ENCODE measurements at places on chromosomes 2 and 18.

GRCh38 chr2:48026865-48027264 is 120.6 kb upstream of the FBXO11 start:
- no peak for DNase-seq

DNA sequence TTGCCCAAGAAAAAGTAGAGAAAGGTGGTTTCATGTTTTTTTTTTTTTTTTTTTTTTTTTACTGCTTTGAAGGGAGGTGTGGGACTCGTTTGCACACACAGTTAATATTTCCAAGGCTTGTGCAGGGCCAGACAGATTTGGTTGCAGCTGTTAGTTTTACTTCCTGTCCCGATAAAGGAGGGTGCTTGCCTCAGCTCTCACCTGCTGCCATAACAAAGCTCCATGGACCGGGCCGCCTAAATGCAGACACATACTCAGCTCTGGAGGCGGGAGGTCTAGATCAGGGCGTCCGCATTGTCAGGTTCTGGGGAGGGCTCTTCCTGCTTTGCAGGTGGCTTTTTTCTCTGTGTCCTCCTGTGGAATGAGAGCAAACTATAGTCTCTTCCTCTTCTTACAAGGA is 69.9 kb downstream of the ODC1 start:
- peak; percentile 82 for DNase-seq

DNA sequence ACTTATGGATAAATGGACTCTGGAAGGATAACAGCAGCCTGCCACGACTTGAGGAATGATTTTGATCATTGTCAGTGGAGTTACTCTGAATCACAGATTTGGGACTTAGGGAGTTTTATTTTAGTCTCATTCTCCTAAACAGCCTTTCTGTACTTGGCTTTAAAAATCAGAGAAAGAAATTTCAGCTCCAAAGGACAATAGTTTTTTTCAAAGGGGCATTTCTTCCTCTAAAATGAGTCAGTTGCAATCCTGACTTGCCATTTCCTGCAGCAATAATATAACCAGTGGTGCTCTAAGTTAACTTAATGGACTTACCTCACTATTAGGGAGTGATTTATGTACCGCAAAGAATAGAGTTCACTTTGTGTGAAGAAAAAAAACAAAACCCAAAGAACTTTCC is 35.1 kb upstream of the MTX2 start:
- no peak for DNase-seq

- peak; percentile 29 for DNase-seq
These were observed 3.8 kb upstream of the FRZB start for GRCh38 chr2:182870227-182870626.

- DNase-seq = no peak
These were observed 4.3 kb upstream of the EFHD1 start for GRCh38 chr2:232629129-232629475.

- DNase-seq = peak; percentile 32
These were observed 58.1 kb downstream of the NCKAP1 start for GRCh38 chr2:182980115-182980514.

DNA sequence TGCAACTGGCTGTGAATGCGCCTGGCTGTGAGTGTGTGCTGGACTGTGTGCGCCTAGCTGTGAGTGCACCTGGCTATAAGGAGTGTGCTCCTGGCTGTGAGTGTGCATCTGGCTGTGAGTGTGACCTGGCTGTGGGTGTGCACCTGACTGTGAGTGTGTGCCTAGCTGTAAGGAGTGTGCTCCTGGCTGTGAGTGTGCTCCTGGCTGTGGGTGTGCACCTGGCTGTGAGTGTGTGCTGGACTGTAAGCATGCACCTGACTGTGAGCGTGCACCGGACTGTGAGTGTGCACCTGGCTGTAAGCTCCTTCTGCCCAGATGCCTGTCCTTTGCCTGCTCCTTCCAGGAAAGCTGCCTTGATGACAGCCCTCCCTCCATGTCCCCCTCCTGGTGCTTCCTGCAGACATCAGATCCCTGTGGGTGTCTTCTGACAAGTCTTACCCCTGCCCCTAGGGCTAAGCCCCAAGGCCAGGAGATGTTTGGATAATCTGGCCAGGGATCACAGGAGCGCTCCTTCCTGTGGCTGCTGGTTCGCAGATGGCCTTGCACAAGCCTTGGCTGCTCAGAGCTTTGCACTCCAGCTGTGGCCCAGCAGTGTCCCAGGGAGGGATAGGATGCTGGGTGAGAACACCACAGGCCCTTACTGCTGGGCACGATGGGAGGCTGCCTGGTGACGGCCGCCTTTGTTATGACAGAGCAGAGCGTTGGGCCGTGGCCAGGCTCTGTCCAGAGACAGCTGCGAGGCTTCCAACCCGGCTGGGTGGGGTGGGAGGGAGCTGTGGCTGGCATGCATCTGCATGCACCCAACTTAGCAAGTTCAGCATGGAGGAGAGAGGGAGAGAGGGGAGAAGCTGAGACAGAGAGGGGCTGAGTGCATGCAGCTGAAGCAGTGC is 89.9 kb downstream of the GLI2 start:
- DNase-seq = no peak

- DNase-seq = peak; percentile 42
These were observed 1.7 kb downstream of the EN1 start for GRCh38 chr2:118845522-118846441.

- DNase-seq = no peak
These were observed 279.9 kb downstream of the ALPK2 start for GRCh38 chr18:58348951-58349350.

DNA sequence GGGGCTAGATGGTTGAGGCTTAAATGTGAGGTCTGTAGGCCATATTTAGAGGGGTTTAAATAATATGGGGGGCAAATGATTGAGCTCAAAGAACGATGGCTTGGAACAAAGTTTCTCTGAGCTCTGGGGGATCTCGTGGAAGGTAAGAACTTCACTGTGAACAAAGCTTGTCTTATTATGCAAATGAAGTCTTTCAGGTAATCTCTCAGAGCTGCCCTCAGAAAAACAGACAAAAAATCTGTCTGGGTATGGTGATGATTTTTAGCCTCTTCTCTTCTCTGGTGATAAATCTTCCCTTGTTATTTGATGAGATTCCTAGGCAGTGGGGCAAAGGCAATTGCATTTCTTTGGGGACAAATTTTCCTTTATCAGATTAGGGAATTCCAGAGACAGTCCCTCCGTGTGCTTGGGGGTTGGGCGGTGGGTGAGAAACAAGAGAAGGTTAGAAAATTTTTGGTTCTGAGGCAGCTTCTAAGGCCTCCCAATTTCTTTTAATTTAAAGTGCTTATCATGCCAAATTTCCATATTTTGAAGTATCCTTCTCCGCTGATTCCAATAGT is 760.4 kb downstream of the TSN start:
- no peak for DNase-seq

DNA sequence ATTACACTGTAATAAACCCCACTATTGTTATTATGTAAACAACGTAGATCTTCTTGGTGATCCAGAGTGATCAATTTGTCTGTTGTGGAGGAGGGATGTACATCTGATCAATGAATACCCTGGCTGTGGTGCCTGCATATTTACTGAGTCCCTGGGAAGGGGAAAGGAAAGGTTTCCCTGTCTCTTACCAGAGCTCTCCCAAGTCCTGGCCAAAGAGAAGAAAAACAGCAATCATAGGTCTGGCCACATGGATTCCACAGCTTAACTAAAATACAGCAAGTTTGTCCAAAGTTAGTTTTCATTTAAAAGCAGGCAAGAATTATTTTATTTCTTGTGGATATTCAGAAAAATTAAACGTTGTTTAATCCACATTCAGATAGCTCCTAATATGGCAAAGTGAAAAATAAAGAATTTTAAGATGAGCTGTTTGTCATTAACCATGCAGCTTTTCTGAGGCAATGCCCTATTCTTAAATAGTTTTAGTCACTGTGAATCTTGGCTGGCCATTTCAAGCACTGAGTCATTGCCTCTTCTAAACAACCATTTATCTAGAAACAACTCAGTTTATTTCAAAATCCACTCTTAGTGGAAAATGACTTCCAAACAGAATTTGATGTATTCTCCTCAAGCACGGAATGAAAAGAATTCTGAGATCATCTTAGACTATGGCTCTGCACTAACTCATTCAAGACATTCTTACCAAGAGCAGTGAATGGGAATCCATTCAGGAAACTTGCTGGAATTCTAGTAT is 1004.4 kb upstream of the CDH2 start:
- DNase-seq = no peak

DNA sequence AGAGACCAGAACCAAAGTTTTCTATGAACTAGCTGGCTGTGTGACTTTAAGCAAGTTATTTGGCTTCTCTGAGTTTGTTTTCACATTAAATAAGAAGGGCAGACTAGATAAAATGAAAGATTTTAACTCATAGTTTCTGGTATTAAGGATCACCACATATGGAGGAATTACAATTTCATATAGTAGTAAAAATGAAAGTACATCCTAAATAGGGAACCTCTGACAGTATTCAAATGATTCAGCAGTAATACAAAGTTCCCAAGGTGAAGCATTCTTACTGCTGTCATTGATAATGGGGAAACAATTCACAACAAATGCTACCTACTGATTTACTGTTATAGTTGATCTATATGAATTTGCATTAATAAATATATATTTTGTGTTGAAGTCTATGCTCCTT is 170.3 kb upstream of the VRK2 start:
- no peak for DNase-seq

- DNase-seq = no peak
These were observed 61.7 kb downstream of the ASB1 start for GRCh38 chr2:238488347-238488826.

DNA sequence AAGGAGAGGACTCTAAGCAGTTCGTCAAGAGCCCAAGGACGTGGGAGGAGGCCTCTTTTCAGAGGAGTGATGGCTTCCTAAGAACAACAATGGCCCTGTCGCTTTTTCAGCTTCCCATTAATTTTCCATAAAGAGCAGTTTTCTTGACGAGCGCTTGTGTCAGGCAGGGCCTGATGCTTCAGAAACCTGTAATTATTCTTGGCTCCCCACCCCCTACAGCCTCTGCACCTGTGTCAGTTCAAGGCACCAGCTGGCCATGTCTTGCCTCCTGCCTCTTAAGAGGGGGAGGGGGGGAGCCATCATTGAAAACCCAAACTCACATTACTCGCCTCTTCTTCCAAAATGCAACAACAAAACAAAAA is 32.3 kb downstream of the KLF7 start:
- no peak for DNase-seq

DNA sequence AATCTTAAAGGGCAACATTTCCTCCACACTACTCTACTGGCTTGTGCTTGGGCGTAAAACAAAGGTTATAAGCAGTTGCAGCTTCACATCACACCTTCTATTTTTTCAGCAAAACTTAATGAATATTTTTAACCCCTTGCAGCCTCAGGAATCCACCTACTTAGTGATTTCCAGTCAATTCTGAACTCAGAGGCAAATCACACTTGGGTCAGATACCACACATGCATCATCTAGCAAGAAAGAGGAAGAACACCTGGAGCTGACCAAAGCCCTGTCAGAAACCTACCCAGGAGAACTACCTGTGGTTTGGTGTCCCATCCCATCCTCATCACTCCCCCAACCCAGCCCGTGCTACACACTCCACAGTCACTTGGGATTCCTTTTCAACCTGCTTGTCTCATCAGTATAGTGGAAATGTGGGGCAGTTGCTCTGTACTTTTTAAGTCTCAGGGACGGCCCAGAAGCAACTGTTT is 25.5 kb downstream of the PIAS2 start:
- DNase-seq = peak; percentile 63

DNA sequence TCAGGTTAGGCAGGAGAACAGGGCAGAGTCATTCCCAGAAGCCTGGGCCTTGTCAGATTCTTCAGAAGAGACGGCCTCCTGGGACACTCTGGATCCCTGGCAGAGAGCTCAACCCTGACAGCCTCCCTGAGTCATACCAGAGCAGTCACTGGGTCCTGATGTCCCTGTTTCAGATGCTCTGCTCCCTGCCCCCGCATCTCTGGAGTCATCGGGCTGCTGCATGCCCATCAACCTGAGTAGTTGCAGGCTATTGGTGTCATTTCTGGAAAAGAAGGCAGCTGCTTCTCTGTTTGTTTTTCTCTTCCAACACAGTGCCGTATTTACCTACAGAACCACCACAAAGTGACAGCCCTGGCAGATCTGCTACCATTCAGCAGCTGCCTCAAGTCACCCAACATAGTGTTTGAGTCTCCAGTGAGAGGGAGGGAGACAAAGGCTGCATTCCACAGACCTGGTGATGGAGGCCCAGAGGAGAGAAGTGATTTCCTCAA is 145.1 kb downstream of the B3GNT2 start:
- DNase-seq = no peak

- DNase-seq = no peak
These were observed 81.1 kb upstream of the ZNF397 start for GRCh38 chr18:35159782-35160181.

- peak; percentile 8 for DNase-seq
These were observed 254.4 kb downstream of the KCNE4 start for GRCh38 chr2:223306371-223306770.

GRCh38 chr2:218155953-218156479 is 10.7 kb downstream of the CXCR1 start:
- DNase-seq = no peak

GRCh38 chr18:8776013-8776943 is 70.9 kb downstream of the MTCL1 start:
- DNase-seq = no peak

DNA sequence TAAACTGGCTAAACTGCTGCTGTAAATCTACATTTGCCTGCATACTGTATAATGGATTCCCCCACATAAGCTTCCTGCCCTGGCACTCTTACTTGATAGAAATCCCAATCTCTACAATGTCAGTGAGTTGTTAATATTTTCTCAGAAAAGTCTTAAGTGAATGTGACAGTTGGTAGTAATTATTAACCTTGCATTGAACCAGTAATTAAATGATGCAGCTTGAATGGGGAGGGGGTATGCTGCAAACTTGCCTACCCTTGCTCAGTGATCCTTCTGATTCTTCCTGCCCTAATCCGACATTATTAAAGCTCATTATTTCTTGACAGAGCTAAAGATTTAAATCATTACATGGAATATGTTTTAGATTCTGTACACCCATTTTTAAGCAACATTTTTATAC is 119.0 kb upstream of the CDH7 start:
- DNase-seq = no peak

DNA sequence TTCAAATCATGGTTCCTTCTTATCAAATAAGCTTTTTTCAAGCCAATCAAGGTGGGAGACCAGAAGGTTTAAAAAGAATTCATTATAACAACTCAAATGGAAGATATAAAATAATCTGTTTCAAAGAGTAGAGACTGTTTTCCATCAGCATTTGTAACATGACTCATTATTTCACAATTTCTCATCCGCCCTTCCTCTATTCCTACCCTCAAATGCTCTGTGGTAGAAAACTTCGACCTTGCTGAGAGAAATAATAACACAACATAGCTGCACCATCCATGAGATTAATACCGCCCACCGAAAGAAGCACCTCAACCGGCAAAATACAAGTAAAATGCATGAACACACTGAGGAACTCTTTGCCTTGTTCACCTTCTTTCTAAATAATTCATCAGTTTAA is 2039.2 kb upstream of the CELF4 start:
- DNase-seq = no peak

GRCh38 chr2:386406-387103 is 98.7 kb upstream of the ALKAL2 start:
- DNase-seq = no peak

GRCh38 chr2:28052691-28053090 is 162.2 kb downstream of the BABAM2 start:
- DNase-seq = no peak

GRCh38 chr2:60007671-60008070 is 545.8 kb downstream of the BCL11A start:
- no peak for DNase-seq
